ENCODE measurements at places on chromosomes 4 and X.

DNA sequence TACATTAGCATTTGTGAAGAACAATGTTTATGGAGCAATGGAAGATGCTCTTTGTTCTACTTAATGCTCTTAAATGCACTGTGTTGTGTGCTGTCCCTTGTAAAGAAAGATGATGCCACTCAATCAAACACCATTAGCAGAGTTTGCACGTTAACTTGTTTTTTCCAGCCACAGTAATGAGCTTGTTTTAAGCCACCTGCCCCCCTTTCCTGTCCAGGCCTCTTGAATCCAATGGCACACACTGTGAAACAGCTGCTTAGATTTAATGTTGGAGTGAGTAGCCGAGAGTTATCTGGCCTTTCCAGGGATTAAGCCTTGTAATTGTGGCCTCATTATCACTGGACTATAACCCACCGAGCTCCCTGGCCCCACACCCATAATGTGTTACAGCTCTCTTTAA is 86.0 kb downstream of the PAK3 start:
- DNase-seq, result no peak

DNA sequence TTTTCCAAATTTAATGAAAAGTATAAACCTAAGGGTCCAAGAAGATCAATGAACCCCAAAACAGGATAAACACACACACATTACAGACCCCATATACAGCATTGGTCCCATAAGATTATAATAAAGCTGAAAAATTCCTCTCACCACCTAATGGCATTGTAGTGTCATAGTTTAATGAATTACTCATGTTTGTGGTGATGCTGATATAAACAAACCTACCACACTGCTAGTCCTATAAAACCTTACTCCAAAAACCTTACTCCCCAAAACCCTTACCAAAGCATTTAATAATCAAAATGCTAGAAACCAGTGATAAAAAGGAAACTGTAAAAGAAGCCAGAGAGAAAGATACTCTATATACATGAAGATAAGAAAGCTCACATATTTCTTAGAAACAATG is 148.1 kb upstream of the SH3RF1 start:
- DNase-seq, result no peak

DNA sequence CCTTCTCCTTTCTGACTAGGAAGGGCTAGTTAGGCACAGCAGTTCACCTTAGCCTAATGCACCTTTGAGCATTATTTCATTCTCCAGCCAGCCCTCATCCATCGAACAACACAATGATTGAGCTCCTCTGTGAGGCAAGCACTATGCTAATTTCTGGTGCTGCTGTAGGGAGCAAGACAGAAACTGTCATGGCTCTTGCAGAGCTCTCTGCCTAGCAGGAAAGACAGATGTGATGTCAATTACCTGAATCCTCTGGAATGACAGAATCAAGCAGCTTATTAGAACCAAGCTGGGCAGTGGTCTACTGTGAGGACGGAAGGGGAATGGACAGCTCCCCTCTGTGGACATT is 256.1 kb upstream of the NOCT start:
- no peak for DNase-seq

GRCh38 chr4:87306056-87306455 is 16.6 kb downstream of the HSD17B13 start:
- no peak for DNase-seq

GRCh38 chr4:154033921-154034320 is 245.0 kb upstream of the SFRP2 start:
- DNase-seq, result no peak

GRCh38 chr4:123651536-123652180 is 255.1 kb downstream of the SPRY1 start:
- no peak for DNase-seq

DNA sequence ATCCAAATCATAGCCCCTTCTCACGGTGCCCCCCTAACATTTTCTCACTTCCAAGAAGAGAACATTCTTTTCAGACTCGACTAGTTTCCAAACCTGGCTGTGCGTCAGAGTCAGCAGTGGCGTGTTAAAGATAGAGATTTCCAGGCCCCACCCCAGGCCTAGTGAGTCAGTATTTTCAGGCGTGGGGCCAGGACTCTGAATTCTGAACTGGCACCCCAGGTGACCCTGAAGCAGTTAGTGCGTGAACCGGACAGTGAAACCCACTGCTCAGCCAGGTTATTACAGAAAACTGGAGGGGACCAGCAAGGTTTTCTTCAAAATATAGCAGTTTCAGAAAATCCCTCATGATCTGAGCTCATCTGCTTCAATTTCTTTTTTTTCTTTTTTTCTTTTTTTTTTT is 35.0 kb upstream of the BCOR start:
- DNase-seq, result peak; percentile 86

DNA sequence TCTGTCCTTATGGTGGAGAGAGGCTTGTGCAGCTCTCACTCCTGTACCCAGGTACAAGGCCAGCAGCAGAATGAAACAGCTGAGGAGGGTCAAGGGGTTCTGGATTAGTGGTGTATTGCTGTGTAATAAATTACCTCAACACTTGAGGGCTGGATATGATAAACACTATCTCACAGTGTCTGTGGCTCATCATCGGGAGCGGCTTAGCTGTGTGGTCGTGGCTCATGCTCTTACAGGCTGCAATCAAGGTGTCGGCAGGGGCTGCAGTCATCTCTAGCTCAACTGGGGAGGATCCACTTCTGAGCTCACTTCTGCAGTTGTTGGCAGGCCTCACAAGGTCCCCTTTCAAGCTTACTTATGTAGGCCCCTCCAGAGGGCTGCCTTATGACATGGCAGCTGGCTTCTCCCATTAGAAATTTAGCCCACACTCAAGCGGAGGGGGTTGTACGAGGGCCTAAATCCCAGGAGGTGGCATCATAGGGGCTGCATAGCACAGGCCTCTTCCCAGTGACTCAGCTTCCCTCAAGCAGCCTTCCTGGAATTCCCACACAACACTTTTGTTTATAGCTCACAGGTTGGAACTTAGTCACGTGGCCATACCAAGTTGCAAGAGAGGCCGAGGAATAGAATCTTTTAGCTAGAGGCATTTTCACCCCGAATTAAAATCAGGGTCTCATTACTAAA is 148.2 kb upstream of the RPS6KA3 start:
- DNase-seq, result no peak

- DNase-seq, result no peak
These were observed 293.7 kb downstream of the PCDH18 start for GRCh38 chr4:137238456-137239162.

GRCh38 chrX:112083624-112084326 is 1.2 kb upstream of the TRPC5 start:
- DNase-seq, result no peak

DNA sequence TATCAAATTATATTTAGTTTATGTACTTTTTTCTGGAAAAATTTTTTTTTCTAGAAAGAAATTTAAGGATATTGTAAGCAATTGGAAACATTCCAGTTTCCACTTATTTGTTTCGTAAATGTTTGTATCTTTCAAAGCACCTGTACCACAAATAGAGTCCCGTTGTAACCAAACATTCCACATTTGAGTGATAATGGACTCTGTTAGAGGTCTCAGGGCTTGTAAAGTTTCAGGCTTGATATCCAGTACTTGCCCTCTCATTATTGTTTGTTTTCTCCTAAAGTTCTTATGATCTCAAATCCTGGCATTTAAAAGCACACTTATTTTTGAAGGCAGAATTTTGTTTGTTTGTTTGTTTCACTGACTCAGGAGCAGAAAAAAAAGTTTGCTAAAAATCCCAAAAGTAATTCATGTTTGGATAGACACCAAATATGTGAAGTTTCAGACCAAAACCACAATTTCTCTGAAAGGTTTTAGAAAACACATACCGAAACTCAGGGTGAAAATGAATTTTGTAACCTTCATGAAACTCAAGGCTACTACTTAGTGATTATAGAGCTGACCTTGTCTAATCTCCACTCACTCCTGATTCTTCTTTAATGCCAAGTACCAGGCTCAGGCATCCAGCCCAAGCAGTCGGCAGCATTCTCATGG is 5.7 kb upstream of the TMEM192 start:
- DNase-seq, result no peak

GRCh38 chr4:20829617-20830357 is 129.5 kb downstream of the PACRGL start:
- no peak for DNase-seq

- DNase-seq, result peak; percentile 61
These were observed at the start of gene KLB for GRCh38 chr4:39406763-39407583. Gene KLB, plus strand, starts transcription at chr4:39406930. Its CDS starts 20 bp downstream, at chr4:39406950.

DNA sequence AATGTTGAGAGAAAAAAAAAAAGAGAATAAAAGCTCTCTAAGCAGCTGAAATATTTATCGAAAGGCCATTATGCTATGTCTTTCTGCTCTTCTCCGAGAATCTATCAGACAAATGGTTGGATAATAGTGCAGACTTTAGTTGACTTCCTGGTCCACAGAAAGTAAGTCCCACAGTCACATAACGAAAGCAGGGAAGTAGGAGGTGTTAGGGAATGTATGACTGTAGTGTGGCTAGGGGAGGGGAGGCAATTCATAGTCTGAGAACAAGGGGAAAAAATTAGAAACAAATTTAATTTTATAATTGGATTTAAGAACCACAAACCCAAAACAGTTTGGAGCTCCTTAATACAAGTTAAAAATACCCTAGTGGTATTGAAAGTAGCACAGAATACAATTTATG is 79.7 kb upstream of the VEGFC start:
- no peak for DNase-seq

- no peak for DNase-seq
These were observed 249.1 kb upstream of the DIAPH2 start for GRCh38 chrX:96435378-96436035.

DNA sequence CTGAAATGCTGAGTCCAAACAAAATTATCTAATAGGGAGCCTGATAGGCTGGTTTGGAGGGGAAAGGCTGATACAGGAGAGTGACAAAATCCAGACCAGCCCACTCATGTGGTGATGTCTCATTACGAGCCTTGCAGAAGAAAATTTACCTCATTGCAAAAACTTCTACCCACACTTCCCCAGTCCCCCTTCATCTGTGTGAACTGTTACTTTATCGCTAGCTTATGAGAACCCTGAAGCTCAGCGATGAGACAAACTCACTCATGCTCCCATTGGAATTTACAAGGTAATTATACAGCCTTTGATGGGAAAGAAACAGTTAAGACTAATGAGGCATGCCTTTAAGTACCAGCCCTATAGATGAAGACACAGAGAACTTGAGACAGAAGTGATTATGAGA is 76.1 kb downstream of the ARHGAP6 start:
- DNase-seq, result no peak

- DNase-seq, result no peak
These were observed 26.5 kb downstream of the BOD1L1 start for GRCh38 chr4:13601048-13601447.

GRCh38 chrX:155071694-155072280 is 479 bp downstream of the BRCC3 start:
- no peak for DNase-seq

GRCh38 chr4:153438916-153439756 is 27.0 kb upstream of the TMEM131L start:
- no peak for DNase-seq

DNA sequence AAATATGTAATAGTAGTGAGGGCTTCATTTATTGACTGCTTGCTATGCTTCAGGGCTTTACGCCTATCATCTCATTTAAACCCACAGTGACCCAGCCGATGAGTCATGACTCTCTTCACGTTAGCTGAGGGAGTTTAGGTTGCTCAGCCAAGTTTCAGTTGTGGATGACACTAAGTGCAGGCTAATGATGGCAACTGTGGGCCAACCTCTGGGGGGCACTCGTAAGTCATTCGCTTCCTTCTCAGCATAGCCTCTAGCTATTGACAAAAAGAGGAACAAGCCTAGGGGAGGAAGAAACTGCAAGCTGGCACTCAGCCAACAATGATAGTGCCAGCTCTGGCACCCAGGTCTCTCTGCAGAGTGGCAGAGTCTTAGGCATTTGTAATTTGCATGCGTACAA is 325.0 kb downstream of the ARHGAP10 start:
- peak; percentile 38 for DNase-seq

DNA sequence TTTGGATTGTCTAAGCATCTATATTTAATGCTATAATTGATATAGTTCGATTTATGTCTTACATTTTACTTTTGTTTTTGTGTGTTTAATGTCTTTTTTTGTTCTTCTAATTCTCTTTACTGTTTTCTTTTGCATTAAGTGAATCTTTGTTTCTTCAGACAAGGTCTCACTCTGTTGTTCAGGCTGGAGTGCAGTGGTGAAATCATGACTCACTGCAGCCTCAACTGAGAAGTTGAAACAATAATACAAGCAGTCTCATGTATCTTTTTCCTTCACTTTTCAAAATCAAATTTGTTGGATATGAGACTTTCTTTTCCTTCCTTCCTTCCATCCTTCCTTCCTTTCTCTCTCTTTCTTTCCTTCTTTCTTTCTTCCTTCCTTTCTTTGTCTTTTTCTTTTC is 1401.6 kb downstream of the ADGRL3 start:
- no peak for DNase-seq

GRCh38 chr4:152456609-152457008 is 79.3 kb downstream of the FBXW7 start:
- no peak for DNase-seq

DNA sequence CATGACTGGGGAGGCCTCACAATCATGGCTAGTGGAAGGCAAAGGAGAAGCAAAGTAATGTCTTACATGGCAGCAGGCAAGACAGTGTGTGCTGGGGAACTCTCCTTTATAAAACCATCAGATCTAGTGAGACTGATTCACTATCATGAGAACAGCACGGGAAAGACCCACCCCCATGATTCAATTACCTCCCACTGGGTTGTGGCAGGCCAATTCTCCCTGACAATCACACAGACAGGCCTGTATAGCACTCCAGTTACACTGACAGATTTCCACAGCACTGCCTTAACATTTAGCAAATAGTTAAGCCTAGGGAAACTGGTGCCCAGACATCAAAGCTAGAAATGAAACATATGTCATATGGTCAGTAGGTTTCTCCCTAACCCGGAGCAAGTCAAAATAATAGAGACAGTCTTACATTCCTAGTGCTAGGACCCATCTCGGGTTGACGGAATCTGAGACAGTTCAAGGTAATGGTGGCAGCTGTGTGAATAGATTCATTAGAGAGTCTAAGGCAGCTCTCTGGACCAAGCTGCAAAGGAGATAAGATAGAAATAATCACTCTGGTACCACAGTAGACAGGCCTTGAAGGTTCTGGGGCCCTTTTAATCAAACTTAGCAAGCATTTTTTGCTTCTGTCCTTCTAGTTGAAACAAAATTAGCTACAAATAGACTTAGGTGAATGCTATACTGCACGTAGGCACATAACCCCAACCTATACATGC is 9.4 kb upstream of the HERC5 start:
- DNase-seq, result no peak

- no peak for DNase-seq
These were observed 62.4 kb upstream of the NDP start for GRCh38 chrX:44035571-44035970.

- no peak for DNase-seq
These were observed 24.5 kb downstream of the ELF4 start for GRCh38 chrX:130085551-130086446.

GRCh38 chr4:147651563-147651962 is 32.4 kb downstream of the PRMT9 start:
- no peak for DNase-seq

GRCh38 chrX:120813982-120814381 is 61.7 kb downstream of the CT47B1 start:
- DNase-seq, result no peak
